ENCODE measurements at places on chromosomes 1 and 21.

DNA sequence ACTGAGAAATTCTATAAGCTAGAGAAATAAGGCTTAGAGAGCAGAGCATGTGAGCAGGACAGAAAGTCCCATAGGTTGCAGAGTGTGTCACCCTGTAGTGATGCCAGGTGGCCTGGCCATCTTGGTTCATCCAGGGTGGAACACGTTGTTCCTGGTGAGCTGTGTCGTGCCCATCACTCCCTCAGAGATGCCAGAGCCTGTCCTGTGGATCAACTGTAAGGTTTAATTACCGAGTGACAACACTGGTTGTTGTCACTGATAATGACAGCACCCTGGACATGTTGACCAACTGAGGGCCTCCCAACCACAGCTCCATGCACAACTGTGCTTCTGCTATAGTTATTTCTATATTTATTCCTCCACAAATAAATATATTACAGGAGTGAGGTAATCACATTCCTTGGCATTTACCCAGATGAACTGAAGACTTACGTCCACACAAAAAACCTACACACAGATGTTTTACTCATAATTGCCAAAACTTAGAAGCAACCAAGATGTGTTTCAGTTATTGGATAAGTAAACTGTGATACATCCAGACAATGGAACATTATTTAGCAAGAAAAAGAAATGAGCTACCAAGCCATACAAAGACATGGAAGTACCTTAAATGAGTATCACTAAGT lies 6.2 kb downstream of the C1orf198 start:
- no peak for DNase-seq

DNA sequence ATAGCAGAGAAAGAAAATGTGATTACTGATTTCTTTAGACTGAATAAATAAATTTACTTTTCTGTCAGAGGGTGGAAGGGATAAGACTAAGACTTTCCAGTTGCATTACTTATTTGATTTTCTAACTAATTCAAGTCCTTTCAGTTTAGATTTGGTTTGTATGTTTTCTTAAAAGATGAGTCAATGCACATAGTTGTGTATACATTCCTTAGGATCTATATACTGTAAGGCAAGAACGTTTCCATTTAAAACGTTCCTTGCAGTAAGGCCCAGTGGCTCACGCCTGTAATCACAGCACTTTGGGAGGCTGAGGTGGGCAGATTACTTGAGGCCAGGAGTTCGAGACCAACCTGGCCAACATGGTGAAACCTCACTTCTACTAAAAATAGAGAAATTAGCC lies 14.5 kb upstream of the SERTAD4 start:
- no peak for DNase-seq

- DNase-seq, result no peak
Observed at GRCh38 chr1:61753998-61754508, 11.8 kb downstream of the PATJ start.

GRCh38 chr1:14681182-14681581 lies 82.7 kb downstream of the KAZN start:
- no peak for DNase-seq

DNA sequence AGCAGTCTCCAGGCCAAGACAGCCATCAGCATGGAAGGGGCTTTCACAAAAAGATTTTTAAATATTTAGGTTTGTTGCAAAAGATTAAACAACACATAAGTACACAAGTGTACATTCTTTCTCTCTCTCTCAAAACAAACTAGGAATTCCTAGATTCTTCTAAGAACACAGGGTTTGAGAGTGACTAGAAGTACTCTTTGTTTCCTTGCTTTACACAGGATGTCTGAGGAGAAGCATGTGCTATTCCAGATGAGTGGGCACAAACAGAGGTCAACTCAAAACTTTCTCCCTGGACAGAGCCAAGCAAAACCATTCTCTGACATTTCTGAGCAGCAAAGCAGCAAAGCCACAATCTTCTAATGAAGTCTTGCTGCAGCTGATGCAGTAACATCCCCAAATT lies 210.6 kb upstream of the HOOK1 start:
- no peak for DNase-seq

GRCh38 chr1:183205196-183205781 lies 19.2 kb downstream of the LAMC2 start:
- no peak for DNase-seq
